ENCODE measurements at places on chromosomes 11 and 22.
A peak's percentile ranks its signal among the peaks of the same experiment; 100 is the strongest.

GRCh38 chr11:71333473-71333872 is 81.1 kb upstream of the SHANK2 start:
- no peaks in the 10 kb centered on the region for H3K27me3 ChIP-seq
- no peak for DNase-seq
- H3K4me1 ChIP-seq = no peaks in the 10 kb centered on the region
- no peak overlapping the region for H3K4me3 ChIP-seq
- H3K36me3 ChIP-seq = no peaks in the 10 kb centered on the region

DNA sequence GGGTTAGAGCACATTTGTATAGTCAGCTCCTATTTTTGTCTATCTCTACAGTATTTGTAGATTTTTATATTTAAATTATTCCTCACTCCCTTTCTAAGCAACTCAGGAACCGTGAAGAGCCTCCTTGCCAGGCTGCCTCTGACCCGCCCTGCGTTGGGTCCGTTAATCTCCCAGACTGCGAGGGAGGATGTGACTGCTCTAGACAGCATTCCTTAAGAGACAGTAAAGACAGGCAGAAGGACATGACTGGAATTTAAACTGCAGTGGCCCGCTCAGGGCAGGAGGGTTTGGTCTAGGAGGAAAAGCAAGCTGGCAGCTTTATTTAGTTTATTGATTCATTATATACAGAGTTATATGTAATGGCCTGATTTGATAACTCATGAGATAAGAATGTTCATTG is 413.7 kb downstream of the TMEM135 start:
- H3K36me3 ChIP-seq = no peaks in the 10 kb centered on the region
- no peak for DNase-seq
- no peak overlapping the region for H3K4me3 ChIP-seq
- no peaks in the 10 kb centered on the region for H3K27me3 ChIP-seq
- H3K27ac ChIP-seq = no peak overlapping the region

DNA sequence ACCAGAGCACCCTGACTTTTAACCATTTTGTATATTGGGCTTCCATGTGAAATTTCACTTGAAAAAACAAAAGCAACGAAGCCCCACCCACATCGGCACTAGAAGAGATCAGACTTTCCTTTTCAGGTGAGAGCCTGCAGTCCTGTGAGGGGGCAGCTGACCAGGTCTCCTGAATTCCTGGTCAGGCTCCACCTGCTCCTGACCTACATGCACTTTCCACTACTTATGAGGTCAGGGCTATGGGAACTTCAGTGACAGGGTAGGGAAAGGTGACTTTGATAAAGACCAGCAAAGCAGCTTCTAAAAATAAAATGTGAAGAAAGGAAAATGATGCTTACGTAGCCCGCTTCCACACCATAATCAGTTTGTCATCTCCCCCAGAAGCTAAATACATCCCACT is 24.7 kb downstream of the HIRA start:
- DNase-seq = no peak
- H3K4me3 ChIP-seq = no peak overlapping the region

DNA sequence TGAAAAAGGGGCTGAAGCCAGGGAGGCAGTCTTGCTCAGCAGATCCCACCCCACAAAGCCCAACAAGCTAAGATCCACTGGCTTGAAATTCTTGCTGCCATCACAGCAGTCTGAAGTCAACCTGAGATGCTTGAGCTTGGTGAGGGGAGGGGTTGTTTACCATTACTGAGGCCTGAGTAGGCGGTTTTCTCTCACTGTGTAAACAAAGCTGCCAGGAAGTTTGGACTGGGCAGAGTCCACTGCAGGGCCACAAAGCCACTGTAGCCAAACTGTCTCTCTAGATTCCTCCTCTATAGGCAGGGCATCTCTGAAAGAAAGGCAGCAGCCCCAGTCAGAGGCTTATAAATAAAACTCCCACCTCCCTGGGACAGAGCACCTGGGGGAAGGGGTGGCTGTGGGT is 746.1 kb upstream of the LRRC4C start:
- DNase-seq = no peak
- H3K36me3 ChIP-seq = no peaks in the 10 kb centered on the region
- H3K4me3 ChIP-seq = no peak overlapping the region
- H3K4me1 ChIP-seq = no peaks in the 10 kb centered on the region
- no peaks in the 10 kb centered on the region for H3K27me3 ChIP-seq

GRCh38 chr11:47918370-47918690 is 62.0 kb upstream of the PTPRJ start:
- DNase-seq = no peak
- H3K36me3 ChIP-seq = no peaks in the 10 kb centered on the region
- H3K27ac ChIP-seq = peak overlapping the region; percentile 87
- H3K27me3 ChIP-seq = no peaks in the 10 kb centered on the region

All from body of pancreas (tissue), 4 donors.